Left cardiac atrium (tissue), 4 donors: ENCODE measurements at places on chromosomes 12 and 14.

GRCh38 chr12:115062741-115063140 lies 378.8 kb upstream of the TBX3 start:
- DNase-seq = no peak

GRCh38 chr14:52551696-52552062 lies 626 bp downstream of the TXNDC16 start:
- DNase-seq = no peak

DNA sequence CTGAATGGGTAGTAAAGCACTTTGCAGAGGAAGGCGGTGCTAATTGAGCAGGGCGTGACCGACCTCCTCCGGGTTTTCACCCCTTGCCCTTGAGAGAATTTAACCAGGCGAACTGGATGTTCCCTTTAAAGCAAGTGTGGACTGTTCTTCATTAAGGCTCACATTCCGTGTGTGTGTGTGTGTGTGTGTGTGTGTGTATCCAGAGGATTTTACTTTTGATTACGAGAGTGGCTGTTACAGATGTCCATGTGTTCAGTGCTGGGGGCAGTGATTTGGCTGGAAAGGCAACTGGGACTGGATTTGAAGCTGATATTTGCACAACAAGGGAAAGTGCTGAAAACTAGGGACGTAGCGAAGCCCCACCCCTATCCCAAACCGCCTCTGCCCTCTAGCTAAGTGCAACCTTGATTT lies 2.2 kb downstream of the TMEM132C start:
- DNase-seq = no peak

DNA sequence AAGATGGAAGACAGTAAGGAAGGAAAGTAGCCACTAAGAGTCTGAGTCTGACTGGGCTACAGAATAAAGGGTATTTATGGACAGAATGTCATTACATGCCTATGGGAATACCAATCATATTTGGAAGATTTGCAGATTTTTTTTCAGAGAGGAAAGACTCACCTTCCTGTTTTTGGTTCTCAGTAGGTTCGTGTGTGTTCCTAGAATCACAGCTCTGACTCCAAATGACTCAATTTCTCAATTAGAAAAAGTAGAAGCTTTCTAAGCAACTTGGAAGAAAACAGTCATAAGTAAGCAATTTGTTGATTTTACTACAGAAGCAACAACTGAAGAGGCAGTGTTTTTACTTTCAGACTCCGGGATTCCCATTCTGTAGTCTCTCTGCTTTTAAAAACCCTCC lies 15.4 kb upstream of the PAPLN start:
- no peak for DNase-seq

DNA sequence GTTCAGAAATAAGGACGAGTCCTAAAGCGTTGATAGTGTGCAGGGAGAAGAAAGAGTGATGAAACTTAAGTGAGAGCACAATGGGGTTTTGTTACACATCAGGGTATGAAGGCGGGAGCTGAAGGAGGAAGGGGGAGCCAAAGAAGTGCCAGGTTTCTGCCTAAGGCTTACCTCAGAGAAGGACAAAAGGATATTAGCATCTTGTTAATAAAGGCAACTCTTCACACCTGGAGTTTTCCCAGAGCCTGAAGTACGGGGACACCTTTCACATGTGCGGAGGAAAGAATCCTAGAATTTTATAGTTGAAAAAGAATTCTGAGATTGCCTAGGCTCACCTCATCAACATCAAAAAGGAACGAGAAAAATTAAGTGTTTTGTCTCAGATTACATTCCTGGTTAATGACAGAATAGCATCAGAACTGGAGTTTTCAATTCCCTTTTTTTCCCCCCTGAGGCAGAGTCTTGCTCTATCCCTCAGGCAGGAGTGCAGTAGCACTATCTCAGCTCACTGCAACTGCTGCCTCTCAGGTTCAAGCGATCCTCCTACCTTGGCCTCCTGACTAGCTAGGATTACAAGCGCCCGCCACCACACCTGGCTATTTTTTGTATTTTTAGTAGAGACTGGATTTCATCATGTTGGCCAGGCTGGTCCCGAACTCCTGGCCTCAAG lies 2.2 kb upstream of the SAV1 start:
- DNase-seq = no peak

- DNase-seq = no peak
Observed at GRCh38 chr12:48279101-48279500, 71.6 kb downstream of the ZNF641 start.

DNA sequence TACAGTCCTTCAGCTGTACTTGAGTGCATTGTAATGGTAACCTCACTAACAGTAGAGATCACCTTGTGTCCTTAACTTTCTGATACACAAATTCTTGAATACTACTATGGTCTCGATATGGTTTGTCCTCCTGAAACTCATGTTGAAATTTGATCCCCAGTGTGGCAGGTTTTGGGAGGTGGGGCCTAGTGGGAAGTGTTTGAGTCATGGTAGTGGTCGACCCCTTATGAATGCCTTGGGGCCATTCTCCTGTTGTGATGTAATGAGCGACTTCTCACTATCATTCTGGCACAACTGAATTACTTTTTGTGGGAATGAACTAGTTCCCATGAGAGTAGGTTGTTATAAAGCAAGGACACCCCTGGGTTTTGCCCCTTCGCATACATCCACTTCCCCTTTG lies 52.3 kb downstream of the IPO8 start:
- DNase-seq = no peak

- no peak for DNase-seq
Observed at GRCh38 chr12:47783024-47783755, 10.2 kb downstream of the SLC48A1 start.

DNA sequence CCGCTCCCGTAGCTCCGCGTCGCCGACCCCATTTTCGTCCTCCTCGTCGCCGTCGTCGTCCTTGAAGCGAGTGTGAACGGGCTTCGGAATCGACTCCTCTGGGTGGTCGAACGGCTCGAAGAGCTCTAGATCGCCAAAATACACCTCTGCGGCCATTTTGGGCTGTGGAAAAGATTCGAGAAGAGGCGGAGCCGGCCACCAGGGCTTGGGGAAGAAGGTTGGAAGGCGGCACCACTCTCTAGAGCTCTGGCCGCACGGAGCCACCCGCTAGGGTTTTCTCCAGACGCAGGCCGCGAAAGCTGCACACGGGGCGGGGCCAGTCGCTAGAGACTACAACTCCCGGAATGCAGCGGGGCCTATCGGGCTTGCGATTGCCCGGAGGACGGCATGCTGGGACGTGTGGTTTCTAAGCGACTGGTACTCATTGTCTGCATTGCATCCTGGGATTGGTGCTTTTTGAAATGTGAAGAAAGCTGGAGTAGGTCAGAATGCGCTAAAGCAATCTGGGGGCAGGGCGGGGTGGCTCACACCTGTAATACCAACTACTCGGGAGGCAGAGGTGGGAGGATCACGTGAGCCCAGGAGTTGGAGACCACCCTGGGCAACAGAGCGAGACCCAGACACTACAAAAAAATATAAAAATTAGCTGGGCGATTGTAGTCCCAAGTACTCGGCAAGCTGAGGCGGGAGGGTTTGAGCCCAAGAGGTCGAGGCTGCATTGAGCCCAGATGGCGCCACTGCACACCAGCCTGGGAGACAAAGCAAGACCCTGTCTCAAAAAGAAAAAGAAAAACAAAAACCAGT lies at the start of gene ZCCHC8:
Gene ZCCHC8 (minus strand): TSS at position 248 of the 804 bp plus-strand sequence. CDS start 92 bp downstream, at position 156.
- peak; percentile 98 for DNase-seq
